Endothelial cell of coronary artery (primary cell): ENCODE measurements at places on chromosomes 4 and X. TPM values are rescaled to one million over a fixed set of nuclear protein-coding genes. Genes with fewer than 3 reads are reported as not detected.

NCBP2L gene
- not detected in 2 replicates for total RNA-seq

PRRG1 gene
- total RNA-seq, result 24.6 and 25.8 TPM in 2 replicates

HPSE gene
- total RNA-seq, result 1.3 and 6.9 TPM in 2 replicates

MYOZ2 gene
- 0.18 and 0.28 TPM in 2 replicates for total RNA-seq

EBP gene
- 39.9 and 86.6 TPM in 2 replicates for total RNA-seq

BTC gene
- total RNA-seq, result 0.09 TPM in 1 of 2 replicates, not detected in the other

IQCM gene
- total RNA-seq, result not detected in 2 replicates

NKX6-1 gene
- not detected in 2 replicates for total RNA-seq

GNRHR gene
- total RNA-seq, result not detected in 2 replicates

STARD8 gene
- total RNA-seq, result 6.1 and 7.8 TPM in 2 replicates

FOXR2 gene
- not detected in 2 replicates for total RNA-seq

RBMXL3 gene
- total RNA-seq, result not detected in 2 replicates

MPC1L gene
- total RNA-seq, result not detected in 2 replicates

CXXC4 gene
- under 0.01 TPM in 1 of 2 replicates, not detected in the other for total RNA-seq

ETDB gene
- total RNA-seq, result not detected in 2 replicates

VEGFC gene
- 14.3 and 39.6 TPM in 2 replicates for total RNA-seq

AASDH gene
- 9.0 and 11.8 TPM in 2 replicates for total RNA-seq

SERPINA7 gene
- total RNA-seq, result not detected in 2 replicates

USP17L25 gene
- not detected in 2 replicates for total RNA-seq

IL3RA gene
- total RNA-seq, result 9.4 and 13.1 TPM in 2 replicates
